Adipocyte (in vitro differentiated cells): ENCODE measurements at places on chromosomes 13 and 19.

GRCh38 chr13:66076417-66076816, 1153.7 kb downstream of the PCDH9 start:
- DNase-seq, result no peak

DNA sequence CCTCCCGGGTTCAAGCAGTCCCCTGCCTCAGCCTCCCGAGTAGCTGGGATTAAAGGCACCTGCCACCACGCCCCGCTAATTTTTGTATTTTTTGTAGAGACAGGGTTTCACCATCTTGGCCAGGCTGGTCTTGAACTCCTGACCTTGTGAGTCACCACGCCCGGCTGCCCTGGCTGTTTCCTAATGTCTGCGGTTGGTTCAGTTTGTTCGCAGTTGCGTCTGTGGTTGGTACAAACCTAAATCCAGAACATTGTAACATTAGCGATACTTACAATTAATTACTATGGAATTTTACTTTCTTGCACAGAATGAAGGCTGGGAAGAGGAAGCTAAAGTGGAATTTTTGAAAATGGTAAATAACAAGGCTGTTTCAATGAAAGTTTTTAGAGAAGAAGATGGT, 38.1 kb downstream of the RNF17 start:
- no peak for DNase-seq

GRCh38 chr19:39154100-39154628, 28.6 kb downstream of the PAK4 start:
- DNase-seq, result no peak

DNA sequence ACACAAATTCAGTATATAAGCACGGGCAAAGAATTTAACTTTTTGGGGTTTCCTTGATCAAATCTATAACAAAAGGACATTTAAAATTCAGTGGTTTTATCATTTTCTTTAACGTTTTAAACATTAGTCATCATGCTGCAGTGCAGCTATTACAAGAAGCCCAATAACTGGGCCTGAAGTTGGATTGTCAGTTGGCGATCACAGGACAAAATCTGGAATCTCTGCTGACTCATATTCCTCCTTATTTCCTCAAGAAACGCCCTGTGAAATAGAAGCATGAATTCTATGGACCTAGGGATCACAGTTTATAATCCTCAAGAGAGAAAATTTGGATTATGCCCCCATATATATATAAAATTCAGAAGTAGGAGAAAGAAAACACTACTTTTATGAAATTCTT, 971.6 kb upstream of the MIR17HG start:
- no peak for DNase-seq

DNA sequence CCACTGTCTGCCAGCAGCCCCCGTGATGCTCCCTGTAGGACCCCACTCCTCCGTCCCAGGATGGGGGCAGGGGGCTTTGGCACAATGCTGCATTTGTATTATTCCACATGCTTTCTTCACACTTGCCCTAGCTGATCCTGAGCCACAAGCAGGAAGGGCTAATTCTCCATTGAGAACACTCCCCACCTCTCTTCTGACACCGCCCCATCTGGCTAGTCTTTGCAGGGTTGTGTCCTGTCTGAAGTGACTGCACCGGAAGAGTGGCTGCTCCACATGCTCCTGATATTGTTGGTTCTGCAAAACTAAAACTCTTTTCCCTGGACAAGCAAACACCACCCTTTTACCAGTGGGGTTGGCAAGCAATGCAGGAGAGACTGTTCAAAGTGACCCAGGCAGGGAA, 18.0 kb downstream of the ZNF574 start:
- no peak for DNase-seq
